Glomerular endothelial cell (primary cell): ENCODE measurements at places on chromosomes 7 and 10.

DNA sequence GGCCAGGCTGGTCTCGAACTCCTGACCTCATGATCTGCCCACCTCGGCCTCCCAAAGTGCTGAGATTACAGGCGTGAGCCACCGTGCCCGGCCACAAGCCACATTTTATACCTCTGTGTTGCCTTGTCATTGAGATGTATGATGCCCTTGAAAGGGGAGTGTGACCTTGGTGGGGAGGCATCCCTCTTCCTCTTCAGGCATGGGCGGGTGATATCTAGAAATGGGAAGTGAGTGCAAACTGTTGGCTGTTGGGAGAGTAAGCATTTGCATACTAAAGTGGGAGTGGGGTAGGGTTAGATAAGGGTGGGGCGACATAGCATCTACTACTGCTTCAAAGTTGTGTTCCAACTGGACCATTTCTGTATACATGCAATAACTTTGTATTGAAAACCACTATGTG lies 20.1 kb downstream of the RP9 start:
- DNase-seq, result no peak

- no peak for DNase-seq
Observed at GRCh38 chr7:74371381-74372341, 82.0 kb upstream of the GTF2IRD1 start.

DNA sequence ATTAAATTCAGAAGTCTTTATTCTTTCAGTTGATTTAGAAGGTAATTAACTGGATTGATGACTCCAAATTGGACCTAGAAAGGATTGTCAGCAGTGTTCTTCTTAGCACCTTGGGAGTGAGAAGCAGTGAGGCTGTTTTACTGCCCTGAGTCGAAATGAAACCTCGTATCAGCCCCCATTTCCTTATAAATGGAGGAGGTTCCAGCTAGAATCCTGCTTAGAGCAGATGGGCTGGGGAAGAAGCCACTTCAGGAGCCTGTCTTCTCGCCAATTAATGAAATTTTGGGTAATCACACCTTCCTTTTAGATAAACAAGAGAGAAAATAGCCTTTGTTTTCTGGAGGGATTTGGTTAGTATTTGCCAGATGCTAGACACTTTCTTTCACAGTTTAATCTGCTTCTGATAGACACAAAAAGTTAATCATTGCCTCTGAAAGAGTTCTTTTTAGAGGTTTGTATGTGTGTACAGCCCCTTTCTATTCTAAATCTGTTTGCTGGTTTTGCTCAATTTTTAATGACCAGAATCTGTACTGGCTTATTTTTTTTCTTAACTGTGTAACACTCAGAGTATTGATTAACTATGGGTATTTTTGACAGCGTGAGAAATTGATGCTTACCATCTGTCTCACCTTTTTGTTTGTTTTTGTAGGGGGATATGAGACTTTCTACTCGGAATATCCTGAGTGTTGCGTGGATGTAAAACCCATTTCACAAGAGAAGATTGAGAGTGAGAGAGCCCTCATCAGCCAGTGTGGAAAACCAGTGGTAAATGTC lies 4.6 kb downstream of the DUSP5 start:
- DNase-seq, result no peak

DNA sequence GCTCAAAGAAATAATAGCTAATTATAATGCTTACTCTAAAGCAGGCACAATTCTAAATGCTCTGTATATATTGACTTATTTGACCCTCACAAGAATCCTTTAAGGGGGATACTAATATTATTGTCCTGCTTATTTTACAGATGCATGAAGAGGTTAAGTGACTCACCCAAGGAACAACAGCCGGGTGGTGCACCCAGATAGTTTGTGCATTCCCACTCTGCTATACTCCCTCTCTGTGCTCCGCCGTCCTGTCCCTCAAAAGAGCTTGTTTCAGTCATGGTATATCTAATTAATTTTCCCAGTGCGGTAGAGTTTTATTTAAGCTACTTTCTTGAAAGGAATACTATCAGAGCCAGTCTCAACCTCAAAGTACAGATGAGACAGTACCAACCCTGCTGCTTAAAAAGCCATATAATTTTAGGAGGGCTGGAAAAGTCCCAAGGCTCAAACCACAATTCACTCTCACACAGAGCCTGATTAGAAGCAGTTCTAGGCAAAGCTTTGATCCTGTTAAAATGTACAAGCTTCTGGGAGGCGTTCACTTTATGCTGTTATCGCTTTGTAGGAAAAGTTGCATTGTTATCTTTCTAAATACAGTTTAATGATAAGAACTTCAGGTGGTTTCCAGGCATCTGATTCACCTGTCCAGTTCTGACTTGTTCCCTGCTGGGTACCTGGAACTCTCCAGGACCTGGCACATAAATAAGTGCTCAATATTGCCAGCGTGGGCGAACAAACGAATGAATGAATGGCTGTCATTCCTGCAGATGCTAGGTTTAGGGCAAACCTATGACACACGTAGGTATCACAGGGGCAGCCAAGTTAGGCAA lies 261.5 kb upstream of the KLF14 start:
- DNase-seq, result no peak

DNA sequence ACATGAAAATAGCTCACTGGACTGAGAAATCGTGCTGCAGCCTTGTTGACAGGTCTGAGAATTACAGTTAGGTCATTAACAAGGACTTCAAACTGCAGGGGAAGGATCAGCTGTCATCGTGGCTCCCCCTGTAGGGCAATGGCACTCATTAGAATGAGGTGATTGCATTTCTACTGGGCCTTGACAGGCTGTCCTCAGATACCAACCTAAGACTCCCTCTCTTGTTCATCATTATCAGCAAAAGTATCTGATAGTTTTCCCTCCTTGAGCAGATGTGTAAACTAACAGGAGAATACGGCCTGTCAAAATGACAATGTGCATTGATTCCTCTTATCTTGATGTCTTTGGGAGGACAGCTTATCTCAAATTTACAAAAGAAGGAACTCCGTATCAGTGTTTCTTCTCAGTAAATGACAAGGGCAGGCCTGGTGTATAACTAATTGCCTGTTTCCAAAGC lies 648.5 kb upstream of the LRRN3 start:
- peak; percentile 10 for DNase-seq

DNA sequence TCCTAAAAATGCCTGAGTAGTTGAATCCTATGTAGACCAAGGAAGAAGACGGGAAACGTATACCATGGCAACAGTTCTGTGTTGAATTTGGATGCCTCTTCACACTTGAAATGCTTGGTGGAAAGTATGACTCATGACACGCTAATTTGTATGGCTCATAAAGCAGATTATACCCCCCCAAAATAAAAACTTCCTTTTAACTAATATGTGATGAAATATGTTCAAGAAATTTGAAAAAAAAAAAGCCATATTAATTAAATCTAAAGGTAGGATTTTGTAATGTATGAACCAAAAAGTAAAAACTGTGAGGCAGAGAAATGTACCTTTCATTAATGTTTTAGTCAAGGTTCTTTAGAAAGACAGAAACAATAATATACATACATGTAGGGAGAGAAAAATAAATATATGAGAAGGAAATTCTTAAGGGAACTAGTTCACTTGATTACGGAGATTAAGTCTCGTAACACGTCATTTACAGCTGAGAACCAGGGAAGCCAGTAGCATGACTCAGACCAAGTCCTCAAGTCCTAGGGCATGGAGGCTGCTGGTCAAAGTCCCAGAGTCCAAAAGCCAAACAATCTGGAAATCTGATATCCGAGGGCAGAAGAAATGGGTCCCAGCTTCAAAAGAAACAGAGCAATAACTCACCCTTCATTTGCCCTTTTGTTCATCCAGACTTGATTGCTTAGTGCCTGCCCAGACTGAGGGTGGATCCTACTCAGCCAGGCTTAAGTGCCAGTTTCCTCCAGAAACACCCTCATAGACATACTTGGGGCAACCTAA lies 485.1 kb downstream of the SEMA3D start:
- DNase-seq, result peak; percentile 97

- DNase-seq, result no peak
Observed at GRCh38 chr10:60574388-60574787, 184.7 kb upstream of the ANK3 start.

DNA sequence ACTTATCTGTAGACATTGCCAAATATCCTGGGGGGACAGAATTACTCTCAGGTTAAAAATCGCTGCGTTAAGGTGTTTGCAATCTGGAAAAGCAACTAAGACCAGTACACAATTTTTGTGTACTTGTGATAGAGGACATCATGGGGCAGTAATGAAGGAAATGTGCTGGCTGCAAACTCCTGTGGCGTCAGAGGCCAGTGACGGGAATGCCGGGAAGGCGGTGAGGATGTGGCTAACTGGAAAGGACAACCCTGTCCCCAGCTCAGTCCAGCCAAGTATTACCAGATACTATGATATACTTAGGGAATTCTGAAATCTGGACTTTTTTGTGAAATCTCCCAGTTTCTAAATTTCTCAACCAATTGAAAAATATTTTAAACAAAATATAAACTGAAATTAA lies 103.1 kb upstream of the NANOS1 start:
- no peak for DNase-seq

- no peak for DNase-seq
Observed at GRCh38 chr10:78049851-78050250, 16.2 kb downstream of the RPS24 start.

GRCh38 chr7:151008143-151008510 lies 16.2 kb downstream of the ATG9B start:
- no peak for DNase-seq

GRCh38 chr10:76408646-76409045 lies 977.2 kb downstream of the LRMDA start:
- DNase-seq, result no peak

- no peak for DNase-seq
Observed at GRCh38 chr7:28903730-28904577, 54.2 kb downstream of the TRIL start.

GRCh38 chr10:57188846-57189245 lies 827.8 kb upstream of the ZWINT start:
- DNase-seq, result no peak

GRCh38 chr7:134290286-134290685 lies 26.4 kb downstream of the SLC35B4 start:
- no peak for DNase-seq

GRCh38 chr10:34216348-34216945 lies 598.6 kb downstream of the PARD3 start:
- no peak for DNase-seq

- no peak for DNase-seq
Observed at GRCh38 chr10:22002591-22003176, 846 bp downstream of the DNAJC1 start.

GRCh38 chr7:15488401-15488800 lies 73.4 kb downstream of the AGMO start:
- DNase-seq, result no peak

- no peak for DNase-seq
Observed at GRCh38 chr7:122518488-122518887, 180.4 kb downstream of the RNF133 start.

DNA sequence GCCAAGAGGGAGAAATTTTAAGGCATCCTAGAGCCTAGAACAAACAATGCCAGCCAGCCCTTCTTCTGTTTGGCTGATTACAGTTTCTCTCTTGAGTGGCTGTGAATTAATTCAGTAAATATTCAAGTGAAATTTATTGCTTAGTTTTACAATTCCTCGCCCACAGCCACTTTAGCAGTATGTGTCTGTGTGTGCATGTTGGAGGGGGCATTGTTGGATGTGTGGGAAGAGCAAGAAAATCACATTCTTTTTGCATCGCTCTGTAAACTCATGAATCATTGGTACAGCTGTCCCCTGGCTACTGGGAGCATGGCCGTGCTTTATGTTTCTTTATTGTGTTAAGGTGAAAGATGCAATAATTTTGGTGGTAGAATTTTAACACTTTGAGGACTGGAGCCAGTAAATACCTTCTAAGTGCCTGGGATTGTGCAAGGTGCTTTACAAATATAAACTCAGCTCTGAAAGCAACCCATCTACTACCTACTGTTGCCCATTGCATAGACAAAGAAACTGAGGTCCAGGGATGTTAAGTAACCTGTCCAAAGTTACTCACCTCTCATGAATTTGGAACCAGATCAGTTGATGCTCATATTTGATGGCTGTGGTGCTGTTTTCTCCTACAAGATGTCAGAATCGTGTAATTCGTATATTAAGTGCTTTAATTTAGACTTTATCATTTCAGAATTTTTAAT lies 89.9 kb upstream of the BTBD16 start:
- no peak for DNase-seq

GRCh38 chr7:121873289-121874194 lies 581 bp downstream of the PTPRZ1 start:
- no peak for DNase-seq

- DNase-seq, result no peak
Observed at GRCh38 chr10:23478570-23478969, 39.7 kb downstream of the OTUD1 start.

DNA sequence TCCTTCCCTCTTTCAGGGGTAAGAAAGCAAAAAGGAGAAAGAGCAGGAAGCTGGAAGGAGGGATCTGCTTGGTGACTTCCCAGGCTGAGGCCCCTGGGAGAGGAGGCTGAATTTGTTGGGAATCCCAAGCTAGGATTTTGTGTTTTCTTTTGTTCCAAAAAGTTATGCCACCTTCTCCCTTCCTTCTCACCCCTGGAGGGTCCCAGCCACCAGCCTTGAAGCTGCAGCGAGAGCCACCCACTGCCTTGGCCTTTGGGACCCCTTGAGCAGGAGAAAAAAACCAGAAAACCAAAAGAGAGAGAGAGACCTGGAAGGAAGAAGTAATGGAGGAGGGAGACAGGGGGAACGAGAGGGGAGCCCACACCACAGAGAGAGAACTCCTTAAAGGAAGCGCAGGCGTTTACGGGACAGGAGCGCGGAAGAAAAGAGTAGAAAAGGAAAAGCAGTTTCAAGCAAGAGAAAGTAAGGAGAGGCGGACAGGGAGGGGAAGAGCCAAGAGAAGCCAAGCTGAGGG lies 7.2 kb downstream of the VAX1 start:
- no peak for DNase-seq

DNA sequence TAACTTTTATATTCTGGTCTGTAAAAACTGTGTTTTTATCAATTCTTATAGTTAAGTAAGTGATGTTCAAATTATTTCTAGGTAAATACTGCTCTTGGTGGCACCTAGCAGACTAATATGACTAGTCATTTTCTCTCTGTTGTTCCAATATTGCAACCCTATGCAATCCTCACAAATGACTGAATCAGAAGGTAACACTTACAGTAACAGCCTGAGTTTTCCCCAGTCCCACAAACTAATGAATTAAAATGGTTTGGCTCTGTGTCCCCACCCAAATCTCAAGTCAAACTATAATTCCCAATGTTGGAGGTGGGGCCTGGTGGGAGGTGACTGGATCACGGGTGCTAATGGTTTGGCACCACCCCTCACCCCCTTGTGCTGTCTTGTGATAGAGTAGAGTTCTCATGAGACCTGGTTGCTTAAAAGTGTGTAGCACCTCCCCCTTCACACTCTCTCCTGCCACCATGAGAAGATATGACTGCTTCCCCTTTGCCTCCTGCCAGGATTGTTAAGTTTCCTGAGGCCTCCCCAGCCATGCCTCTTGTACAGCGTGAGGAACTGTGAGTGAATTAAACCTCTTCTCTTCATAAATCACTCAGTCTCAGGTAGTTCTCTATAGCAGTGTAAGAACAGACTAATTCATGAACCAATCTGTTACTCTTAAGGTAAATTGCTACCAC lies 43.5 kb downstream of the MTPN start:
- DNase-seq, result no peak

DNA sequence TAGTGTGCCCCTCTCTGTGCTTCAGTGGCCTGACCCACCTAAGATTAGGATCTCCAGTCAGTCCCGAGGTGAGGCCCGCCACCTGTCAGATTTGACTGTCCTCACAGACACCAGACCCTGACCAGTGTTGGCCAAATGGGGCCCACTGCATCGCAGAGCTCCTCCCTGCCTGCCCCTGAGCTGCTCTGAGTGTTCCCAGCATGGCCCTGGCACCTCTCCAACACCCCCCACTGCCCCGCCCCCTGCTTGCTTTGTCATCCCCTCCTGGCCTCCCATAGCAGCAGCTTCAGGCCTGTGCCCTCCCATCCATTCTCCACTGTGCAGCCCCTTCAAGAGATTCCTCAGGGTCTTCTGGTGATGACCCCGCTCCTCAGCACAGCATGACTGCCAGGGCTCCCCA lies 67.6 kb downstream of the C10orf120 start:
- DNase-seq, result no peak
